Stimulated activated CD4-positive, alpha-beta T cell treated with anti-CD3 and anti-CD28 coated beads, Interleukin-15, amount 100 ng/mL, for 24 hours (primary cell): ENCODE measurements at places on chromosomes 7 and 10.
A peak's percentile ranks its signal among the peaks of the same experiment; 100 is the strongest.

DNA sequence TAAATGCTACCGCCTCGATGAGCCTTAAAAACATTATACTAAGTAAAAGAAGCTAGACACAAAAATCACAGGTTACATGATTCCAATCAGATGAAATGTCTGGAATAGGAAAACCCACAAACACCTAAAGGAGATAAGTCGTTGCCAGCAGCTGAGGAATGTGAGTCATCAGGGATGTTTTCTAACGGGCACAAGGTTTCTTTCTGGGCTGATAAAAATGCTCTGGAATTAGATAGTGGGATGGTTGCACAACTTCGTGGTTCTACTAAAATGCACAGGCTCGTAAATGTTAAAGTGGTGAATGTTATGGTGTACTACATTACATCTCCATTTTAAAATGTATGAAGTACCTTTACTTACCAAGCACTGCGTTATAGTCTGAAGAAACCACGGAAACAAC is 9.7 kb downstream of the ABLIM1 start:
- DNase-seq, result no peak

- DNase-seq, result no peak
These were observed 47.8 kb upstream of the JAZF1 start for GRCh38 chr7:28228396-28228795.

DNA sequence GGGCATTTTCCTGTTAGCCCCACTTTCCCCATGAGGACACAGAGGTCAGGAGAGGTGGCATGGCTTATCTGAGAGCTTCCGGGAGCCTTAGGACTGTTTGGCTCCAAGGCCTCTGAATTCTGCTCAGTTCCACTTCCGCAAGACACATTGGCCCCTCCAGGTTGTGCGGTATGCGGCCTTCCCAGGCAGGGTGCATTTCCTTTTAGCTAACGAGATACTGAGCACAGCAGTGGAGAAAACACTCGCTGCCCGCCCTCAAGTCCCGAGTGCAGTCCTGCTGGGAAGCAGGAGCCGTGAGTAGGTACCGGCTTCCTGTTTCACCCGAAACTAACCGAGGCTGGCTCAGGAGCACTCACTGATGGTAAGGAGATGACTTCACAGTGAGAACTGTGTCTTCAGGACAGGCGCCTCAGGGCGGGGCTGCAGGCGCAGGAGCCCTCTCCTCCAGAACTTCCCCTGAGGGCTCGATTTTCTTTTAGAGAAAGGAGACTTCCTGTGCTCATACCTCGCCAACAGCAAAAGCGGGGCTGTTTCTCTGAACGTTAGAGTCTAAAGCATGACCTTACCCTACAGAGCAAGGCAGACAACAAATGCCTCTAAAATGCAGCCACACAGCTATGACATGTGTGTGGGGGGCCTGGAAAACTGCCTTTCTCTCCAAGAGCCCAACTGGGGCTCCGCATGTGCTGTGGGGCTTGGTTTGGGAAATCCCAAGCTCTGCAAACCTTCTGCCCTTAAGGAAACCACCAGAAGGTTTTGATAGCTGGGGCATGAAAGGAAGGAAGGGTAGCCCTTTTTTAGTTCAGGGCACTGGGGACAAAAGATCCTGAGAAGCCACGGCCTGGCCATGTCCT is 25.9 kb downstream of the RGS10 start:
- peak; percentile 86 for DNase-seq

GRCh38 chr7:157195868-157196267 is 57.1 kb downstream of the UBE3C start:
- DNase-seq, result no peak

GRCh38 chr10:129438024-129438423 is 29.0 kb upstream of the MGMT start:
- DNase-seq, result no peak

- peak; percentile 49 for DNase-seq
These were observed 493.3 kb upstream of the PODXL start for GRCh38 chr7:132049462-132050304.

DNA sequence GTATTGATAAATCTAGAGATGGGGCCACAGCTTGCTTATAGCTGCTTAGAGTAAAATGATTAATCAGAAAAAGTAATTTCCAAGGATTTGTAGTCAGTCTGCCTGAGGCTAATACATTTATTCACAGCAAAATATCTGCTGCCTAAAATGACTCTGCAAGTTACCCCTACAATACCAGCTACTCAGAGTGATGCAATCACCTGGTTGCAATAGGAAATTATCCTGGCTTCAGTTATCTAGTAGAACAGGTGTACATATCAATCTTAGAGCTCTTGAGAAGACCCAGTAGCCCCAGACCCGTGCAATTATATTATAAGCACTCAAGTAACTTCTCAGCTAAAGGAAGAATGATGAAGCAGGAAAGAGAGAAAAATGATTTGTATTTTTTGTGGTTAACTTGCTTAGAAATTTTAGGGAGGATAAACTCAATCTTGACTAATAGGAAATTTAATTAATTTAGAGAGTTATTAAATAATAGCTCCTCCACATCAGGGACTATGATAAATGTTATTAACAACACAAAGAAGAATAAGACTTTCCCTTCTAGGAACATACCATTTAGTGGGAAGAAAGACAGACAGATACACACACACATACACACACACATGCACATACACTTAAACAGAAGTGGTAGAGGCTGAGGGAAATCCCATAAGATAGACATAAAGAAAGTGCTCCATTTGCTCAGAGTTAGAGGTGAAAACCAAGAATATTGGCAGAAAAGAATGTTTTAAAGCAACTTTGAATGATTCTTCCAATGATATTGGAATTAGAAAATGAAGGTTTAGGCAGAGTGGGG is 140.4 kb upstream of the PRSS1 start:
- DNase-seq, result no peak

DNA sequence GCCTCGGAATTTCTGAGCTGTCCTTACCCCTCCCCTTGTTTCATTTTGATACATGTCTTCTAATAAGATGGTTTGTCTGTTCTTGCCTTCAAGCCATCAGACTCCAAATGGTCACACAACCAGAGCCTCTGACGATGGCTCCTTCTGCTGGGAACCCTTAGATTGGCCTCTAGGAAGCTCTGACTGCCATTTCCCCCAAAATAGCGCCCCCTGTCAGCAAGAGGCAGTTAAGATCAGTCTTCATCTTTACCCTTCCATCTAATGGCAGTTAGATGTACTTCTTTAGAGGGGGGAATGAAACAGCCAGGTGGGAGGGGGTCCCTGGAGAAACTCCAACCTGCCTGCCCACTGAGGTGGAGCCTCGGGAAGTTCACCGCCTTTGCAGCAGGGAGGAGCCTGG is 85.8 kb upstream of the GPR22 start:
- no peak for DNase-seq

GRCh38 chr7:70680743-70681468 is 451.0 kb upstream of the GALNT17 start:
- no peak for DNase-seq

DNA sequence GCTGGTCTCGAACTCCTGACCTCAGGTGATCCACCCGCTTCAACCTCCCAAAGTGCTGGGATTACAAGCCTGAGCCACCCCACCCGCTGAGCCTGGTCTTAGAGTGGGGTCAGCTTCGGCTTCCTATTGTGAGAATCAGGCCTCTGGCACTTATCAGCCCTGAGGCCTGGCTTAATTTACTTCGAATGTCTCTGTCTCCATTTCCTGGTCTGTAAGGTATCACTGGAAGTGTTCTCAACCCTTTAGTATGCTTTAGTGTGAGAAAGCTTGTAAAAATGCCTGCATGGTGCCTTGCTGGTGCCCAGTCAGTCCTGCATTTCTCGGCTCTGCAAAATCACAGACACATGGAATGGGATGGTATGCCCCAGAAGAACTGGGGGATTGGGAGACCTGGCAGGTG is 671.4 kb upstream of the GALNT17 start:
- no peak for DNase-seq

DNA sequence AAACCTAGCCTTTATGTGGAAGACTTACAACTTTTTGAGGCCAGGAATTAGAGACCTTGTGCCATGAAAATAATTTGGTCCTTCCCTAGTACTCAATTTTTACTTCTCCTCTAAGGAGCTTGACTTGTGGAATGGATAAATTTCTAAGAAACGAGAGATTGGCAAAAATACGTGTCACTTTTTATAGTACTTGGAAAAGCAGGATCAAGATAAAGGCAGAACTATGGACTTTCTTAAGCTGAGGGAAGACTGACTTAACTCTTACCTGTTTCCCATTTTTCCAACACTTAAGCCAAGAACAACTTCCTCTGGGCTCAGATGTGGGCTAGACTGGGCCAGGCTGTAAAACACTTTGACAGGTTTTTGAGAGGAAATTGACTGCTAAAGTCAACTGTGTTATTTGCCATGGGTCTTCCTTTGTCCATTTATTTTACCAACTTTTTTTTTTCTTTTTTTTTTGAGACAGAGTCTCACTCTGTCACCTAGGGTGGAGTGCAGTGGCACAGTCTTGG is 2.0 kb upstream of the WBP1L start:
- DNase-seq, result no peak

DNA sequence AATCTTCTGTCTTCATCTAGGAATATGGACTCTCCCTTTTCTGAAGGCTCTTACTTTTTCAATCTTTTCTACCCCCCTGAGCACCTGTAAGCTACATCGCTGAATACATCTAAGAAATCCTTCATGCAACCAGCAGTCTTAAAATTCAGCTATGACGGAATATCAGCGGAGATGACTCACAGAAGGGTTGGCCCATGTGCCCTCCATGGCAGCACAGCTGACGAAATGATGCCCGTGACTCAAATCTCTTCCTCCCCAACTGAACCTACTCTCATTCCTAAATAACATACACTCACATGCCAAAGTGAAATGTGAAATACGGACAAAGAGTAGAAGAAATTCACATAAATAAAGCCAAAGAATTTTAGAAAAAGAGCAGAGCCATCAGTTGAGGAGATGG is 30.3 kb upstream of the NCAPG2 start:
- DNase-seq, result no peak

- no peak for DNase-seq
These were observed 15.6 kb downstream of the MBL2 start for GRCh38 chr10:52756966-52757365.

DNA sequence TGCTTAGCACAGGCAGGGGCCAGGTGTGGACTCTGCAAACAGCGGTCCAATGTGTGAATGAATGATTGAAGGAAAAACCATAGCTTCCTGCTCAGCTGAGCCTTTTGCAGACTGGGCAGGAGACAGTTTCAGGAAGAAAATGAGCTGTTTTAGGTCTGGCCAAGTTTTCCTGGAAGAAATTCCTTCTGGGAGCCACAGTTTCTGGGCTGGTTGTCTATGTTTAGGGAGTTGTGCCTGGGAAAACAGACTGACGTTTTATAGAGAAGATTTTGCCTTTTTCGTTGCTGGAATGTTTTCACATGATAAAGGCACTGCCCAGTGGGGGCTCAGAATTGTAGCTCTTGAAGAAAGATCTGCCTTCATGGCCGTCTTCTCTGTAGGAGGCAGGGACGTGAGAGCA is 255.1 kb downstream of the CCSER2 start:
- DNase-seq, result no peak

GRCh38 chr10:93566435-93567276 is at the start of gene FFAR4:
Gene FFAR4 (plus strand): TSS chr10:93566665. CDS start chr10:93566721, 56 bp downstream.
- no peak for DNase-seq

DNA sequence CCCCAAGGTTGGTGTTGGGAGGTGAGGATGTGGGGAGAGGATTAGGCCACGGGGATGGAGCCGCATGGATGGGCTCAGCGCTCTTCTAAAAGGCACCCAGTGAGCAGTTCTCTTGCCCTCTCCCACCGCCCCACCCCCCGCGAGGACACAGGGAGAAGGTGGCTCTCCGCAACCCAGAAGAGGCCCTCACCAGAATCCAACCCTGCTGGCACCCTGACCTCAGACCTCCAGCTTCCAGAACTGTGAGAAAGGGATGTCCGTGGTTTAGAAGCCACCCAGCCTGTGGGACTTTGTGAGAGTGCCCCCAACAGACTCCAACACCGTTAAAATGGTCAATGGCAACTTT is 242.8 kb upstream of the PPP2R2D start:
- no peak for DNase-seq

DNA sequence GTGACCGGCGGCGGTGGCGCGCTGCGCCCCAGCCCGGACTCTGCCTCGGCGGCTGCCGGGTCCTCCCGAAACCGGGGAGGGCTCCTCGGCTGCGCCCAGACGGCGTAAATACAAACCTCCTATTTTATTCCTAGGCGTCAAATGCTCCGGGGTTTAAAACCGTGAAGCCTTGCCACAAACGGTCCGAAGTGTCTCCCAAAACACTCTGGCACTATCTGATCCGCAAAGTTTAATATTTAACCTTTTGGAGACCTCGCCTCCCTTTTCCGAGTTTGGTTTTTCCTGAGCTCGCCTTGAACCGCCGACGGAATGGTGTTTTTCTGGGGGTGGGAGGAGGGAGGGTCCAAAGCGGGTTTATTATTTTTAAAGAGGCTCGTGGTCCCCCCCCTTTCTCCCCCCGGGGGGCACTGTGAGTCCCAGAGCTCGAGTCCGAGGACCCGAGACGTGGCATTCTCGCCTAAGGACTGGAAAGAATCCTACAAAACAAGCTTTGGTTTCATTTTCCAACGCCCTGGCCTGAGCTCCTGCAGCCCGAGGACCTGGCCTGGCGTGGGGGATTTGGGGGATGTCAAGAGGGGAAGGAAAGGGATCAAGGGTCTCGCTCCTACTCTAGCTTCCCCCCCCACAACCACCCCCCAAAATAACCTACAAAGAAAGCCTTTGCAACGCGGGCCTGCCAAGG is 1.8 kb downstream of the TNRC18 start:
- peak; percentile 19 for DNase-seq

DNA sequence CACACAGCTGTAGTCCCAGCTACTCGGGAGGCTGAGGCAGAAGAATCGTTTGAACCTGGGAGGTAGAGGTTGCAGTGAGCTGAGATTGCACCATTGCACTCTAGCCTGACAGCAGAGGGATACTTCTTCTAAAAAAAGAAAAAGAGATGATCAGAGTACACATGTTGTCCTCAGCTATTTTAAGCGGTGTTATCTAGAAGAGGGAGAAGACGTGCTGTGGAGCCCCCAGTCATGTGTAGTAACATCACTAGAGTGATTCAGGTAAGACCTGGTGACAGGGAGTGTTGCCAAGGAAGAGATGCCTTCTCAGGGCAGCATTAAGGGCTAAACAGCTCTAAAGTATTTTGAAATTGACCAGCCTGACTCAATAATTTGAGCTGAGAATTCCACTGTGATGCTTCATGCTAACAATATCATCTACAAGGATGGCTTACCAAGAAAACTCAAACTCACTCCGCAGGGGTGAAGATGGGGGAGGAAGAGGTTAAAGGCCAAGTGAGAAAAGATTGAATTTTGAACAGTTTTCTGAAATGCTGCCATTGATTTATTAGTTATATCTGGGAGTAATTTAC is 97.4 kb downstream of the KLF6 start:
- DNase-seq, result no peak
